ENCODE measurements at places on chromosomes 7 and 10.
A peak's percentile ranks its signal among the peaks of the same experiment; 100 is the strongest.

DNA sequence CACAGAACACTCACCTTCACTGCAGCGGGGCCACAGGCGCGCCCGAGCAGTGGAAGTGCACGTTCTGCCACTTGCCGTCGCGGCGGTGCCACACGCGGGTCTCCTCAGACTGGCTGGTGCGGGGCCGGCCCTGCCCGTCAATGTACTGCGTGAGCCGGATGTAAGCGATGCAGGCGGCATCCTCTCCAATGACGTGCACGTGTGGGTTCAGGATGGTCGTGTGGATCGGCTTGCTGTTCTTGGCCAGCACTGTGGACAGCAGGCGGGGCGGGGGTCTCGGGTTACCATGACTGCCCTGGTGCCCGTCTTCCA, 19.2 kb downstream of the YKT6 start:
- DNase-seq = no peak

GRCh38 chr7:83921941-83922607, 272.5 kb downstream of the SEMA3A start:
- peak; percentile 62 for DNase-seq

- no peak for DNase-seq
Measured at GRCh38 chr10:131168238-131168875, 143.2 kb downstream of the TCERG1L start.

DNA sequence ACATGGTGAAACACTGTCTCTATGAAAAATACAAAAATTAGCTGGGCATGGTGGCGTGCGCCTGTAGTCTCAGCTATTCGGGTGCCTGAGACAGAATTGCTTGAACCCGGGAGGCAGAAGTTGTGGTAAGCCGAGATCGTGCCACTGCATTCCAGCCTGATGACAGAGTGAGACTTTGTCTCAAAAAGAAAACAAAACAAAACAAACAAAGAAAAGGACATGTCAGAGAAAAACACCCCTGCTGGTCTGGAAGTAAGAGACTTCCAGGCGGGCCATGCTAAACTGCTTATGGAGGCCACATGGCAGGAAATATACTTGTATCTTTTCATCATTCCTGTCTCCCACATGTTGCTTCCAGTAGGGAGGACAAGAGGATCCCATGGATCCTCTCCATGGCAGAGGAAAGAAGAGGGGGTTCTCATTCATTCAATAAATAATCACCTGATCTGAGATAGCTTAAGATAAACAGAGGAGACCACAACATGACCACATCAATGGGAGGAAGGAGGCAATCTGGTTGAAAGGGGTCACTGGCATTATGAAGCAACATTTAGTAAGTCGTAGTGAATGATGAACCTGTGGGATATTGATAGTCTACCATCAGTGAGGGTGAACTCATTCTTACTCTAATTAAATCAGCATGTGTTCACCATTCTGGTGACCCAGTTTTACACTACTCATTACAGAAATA, 60.5 kb upstream of the ZNF138 start:
- no peak for DNase-seq

DNA sequence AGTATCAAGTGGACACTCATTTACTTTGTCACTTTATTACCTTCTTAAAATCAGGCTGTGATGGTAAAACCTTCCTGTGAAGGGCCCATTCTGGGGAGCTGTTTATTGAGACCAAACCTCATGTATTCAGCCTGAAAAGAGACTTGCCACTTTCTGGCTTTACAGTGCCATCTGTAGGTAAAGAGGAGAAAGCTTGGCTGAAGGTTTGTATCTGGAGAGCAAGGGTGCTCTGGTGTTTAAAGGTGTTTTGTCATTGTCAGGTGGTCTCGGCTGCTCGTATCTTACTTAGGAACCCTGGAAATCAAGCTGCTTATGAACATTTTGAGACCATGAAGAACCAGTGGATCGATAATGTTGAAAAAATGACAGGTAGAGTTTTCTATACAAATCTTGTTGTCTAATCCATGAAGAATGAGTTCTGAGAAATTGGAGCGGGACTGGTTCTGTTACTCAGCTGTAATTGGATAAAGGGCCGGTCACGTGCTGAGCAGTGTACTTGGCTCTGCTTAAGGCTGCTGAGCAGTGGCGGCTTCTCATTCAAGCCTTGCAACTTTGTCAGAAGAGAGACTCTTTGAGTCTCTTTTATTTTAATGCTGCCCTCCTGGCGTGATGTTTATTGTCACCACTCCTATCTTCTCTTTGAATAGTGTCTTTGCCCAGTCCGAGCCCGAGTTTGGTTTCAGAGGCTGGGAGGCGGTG, 46.9 kb downstream of the AP3M1 start:
- peak; percentile 55 for DNase-seq

GRCh38 chr10:108166401-108166800, 1001.9 kb upstream of the SORCS1 start:
- no peak for DNase-seq

GRCh38 chr10:73855413-73855812, 18.9 kb downstream of the CAMK2G start:
- DNase-seq = no peak
